ENCODE measurements at places on chromosomes 5 and 9.

- DNase-seq: no peak
Observed at GRCh38 chr5:124537107-124537506, 209.3 kb downstream of the ZNF608 start.

- no peak for DNase-seq
Observed at GRCh38 chr9:71858812-71859211, 52.2 kb downstream of the ABHD17B start.

GRCh38 chr5:132411304-132412013 is 41.9 kb downstream of the SLC22A5 start:
- no peak for DNase-seq

DNA sequence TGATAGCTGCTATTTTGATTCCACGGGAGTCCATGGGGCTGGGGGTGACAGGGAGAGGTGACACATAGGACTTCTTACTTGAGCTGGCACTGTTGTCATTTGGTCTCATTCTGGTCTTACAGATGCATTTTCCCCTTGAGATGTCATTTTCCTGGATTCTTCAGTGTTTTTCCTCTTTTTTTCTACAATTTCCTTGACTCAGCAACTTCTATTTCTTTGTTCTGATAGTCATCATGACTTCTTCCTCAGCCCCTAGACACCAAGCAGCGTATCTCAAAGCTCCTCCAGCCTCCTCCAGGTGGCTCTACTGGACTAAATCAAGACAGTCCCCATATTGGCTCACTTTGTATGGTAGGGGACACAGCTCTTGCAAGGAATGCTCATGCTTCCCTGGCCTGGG is 16.5 kb downstream of the LVRN start:
- DNase-seq: no peak

- DNase-seq: no peak
Observed at GRCh38 chr5:15021266-15022046, 149.9 kb upstream of the ANKH start.

GRCh38 chr5:144206141-144206540 is 35.5 kb downstream of the KCTD16 start:
- DNase-seq: no peak

GRCh38 chr5:150778088-150778516 is 455 bp upstream of the SMIM3 start:
- DNase-seq: no peak

DNA sequence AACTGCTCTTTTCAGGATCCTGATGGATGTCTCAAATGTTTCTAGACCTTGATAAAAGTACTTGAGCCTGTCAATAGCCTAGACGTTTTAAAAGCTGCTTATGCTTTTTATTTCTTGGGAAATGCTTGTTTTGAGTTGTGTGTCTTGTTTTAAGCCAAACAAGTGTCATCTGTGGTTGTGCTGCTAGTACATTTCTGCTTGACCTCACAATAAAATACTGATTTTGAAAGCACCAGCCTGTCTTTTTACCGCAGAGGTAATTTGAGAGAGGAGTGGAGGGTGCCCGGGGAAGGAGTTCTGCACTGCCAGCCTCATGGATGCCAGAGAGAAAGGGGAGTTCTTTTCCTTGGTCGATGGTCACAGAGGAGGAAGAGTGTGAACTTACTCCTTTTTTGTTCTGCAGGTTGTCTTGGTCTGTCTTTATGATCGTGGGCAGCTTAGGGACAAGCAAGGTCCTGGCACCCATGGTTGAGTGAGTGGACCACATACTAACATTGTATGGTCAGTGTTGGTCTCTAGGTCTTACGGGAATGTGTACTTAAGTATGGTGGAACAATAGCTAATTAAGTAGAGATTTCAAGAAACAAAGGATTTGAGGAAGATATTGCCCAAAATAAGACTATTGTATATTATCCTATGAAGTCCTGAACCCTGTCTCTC is 61.0 kb downstream of the TRIO start:
- DNase-seq: no peak

- DNase-seq: peak; percentile 26
Observed at GRCh38 chr5:115544043-115544435, 536 bp downstream of the FEM1C start.

GRCh38 chr5:34789021-34789531 is 49.9 kb upstream of the TTC23L start:
- DNase-seq: no peak

- peak; percentile 82 for DNase-seq
Observed at GRCh38 chr5:177592010-177592834, at the start of gene TMED9. TSS of gene TMED9 (plus strand) at chr5:177592203. CDS start at chr5:177592215, 12 bp downstream.

DNA sequence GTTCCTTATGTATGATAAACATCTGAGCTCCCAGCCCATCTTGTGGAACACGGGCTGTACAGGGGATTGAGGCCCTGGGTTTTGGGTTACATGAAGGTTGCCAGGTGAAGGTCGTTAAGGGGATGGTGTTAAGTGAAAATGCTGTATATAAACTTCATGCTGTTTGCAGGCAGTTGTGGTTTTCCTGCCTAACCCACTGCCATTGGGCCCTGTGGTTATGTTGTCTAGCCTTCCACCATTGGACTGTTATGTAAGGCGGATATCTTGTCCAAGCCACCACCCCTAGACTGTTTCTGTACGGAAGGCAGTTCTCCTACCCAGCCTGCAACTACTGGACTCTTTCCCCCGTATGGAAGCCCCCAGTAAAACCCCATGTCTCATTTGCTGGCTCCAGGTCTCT is 246.1 kb downstream of the KIF4B start:
- DNase-seq: no peak

GRCh38 chr9:69429281-69429680 is 104.3 kb downstream of the ENTREP1 start:
- no peak for DNase-seq

- DNase-seq: no peak
Observed at GRCh38 chr9:134228649-134229048, 64.3 kb upstream of the RNU6ATAC start.

- DNase-seq: peak; percentile 23
Observed at GRCh38 chr9:83956436-83957247, 23.4 kb downstream of the HNRNPK start.

- DNase-seq: no peak
Observed at GRCh38 chr9:15272377-15272928, 34.6 kb downstream of the TTC39B start.

GRCh38 chr5:139638090-139638735 is 9.9 kb upstream of the CXXC5 start:
- DNase-seq: no peak

GRCh38 chr5:84791138-84791537 is 406.5 kb upstream of the EDIL3 start:
- DNase-seq: no peak

GRCh38 chr9:35656831-35657545 is 831 bp downstream of the RMRP start:
- DNase-seq: no peak

GRCh38 chr5:95274011-95274410 is 10.9 kb downstream of the MCTP1 start:
- DNase-seq: no peak

DNA sequence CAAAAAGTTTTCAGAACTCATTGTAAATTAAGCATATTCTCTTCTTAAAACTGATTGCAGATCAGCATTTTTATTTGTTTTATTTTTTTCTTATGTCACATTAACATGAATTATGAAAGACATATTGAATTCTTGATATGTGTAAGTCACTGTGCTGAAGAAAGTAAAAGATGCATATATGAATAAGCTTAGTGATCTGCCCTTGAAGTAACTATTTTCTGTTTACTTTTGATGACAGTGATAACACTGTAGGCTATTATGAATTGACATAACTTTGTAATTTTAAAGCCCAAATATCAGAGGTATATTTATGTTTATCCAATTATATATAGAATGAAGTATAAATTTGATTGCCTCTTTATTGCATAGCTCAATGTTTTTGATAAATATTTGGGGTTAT is 8.8 kb downstream of the PRR16 start:
- no peak for DNase-seq

DNA sequence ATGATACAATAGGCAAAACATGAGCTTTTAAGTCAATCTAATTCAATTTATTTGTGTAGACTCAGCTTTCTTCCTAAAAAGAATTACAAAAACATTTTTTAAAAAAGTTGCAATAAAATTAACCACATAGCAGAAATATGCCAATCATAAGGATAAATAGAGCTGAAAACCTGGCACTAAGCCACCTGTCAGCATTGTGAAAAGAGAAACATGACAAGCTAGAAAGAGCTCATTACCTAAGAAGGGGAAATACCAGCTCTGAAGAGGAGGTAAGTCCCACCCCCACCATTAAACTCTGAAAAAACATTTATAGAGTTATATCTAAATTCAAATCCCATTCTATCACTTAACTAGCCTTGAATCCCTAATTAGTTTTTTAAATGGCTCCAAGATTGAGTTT is 372.9 kb downstream of the OSTF1 start:
- DNase-seq: no peak

- DNase-seq: no peak
Observed at GRCh38 chr5:143359869-143360268, 43.6 kb downstream of the NR3C1 start.

GRCh38 chr9:69149321-69149807 is 24.7 kb upstream of the TJP2 start:
- DNase-seq: no peak

DNA sequence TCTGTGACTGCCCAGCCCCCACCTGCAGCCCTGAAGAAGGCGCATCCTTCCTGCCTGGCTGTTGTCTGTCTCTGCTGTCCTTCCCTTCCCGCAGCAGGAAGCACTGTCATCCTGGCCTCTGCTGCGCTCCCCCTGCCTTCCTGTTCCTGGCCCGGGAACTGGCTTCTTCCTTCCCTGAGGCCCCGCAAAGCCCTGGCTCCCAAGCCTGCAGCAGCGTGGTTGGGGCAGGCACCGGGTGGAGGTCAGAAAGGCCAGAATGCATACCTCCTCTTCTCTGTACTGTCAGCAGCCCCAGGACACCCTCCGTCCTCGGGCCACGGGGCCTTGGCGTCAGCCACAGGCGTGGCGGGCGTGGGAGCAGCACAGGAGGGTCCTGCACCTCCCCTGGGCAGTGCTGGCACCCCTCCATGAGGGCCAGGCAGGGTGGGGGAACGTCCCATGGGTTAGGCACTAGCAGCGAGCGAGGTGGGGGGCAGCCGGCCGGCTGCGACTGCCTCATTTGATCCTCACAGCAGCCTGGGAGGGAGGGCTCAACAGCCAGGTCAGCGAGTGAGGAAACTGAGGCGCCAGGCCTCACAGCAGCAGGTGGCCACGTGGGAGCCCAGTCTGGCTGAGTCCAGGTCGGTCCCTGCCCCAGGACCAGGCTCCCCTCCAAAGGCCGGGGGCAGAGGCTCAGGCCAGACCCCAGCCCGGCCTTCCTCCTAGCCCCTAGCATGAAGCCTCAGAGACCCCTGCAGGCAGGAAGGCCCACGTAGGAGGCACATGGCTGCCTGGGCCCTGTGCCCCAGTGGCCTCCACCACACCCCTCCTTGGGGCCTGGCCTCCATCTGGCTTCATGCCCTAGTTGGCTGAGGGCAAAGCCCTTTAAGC is 9.4 kb downstream of the FLT4 start:
- no peak for DNase-seq

GRCh38 chr5:169011451-169011850 is 289.5 kb downstream of the SLIT3 start:
- DNase-seq: no peak

- no peak for DNase-seq
Observed at GRCh38 chr5:145856285-145856818, 16.5 kb downstream of the GRXCR2 start.

DNA sequence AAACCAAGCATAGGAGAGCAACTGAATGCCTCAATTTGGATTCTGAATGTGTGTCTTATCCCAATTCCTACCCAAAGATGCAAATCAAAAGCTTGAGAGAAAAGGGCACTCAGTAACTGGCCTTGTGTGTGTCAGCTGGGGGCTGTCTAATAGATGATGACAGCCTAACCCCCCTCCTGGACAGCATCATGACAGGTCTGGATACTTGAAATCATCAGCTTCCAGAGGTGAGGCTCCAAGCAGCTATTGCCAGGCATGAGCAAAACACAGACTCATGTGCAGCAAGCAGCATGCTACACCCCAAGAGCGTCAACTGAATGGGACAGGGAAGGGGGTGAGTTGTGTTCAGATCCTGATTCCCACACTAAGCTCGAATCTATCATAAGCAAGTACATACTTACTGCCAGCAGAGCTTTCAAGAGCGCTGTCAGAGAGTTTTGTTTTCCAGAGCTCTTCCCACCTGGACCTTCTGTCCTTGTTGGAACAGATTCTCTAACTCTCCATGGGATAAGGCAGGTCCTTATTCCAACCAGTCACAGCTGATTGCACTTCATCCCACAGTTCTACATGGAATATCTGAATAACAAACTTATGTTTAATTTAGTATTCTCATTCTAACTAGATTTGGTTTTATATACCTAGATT is 467.5 kb downstream of the DTWD2 start:
- DNase-seq: no peak

All from stimulated activated CD8-positive, alpha-beta memory T cell treated with anti-CD3 and anti-CD28 coated beads, Interleukin-15, amount 100 ng/mL, for 4 hours (primary cell).